ENCODE measurements at places on chromosomes 11 and 22.

- DNase-seq, result no peak
Observed at GRCh38 chr11:100789500-100789899, 102.4 kb downstream of the ARHGAP42 start.

- no peak for DNase-seq
Observed at GRCh38 chr11:60860943-60861342, 5.2 kb upstream of the PTGDR2 start.

DNA sequence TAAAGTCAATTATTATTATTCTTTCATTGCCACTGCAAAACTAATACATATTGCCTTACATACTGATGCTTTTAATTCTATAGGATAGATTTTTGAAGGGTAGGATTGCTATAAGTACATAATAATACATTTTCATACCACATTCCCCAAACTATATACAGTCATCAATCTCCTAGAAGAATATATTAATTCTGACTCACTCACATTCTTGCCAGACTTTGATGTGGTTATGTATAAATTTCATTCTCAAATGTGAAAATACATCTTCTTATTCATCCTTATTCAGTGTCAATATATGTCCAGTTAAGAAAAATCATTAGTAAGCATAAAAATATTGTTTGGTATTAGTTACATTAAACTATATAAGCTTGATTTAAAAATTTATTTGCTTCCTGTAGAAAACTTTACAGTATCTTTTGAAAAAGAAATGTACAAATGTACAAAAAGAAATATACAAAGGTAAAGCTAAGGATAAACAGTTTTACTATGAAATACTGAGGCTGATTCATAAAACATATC is 458.8 kb upstream of the CNTN5 start:
- no peak for DNase-seq

GRCh38 chr22:48237466-48238283 is 1475.2 kb downstream of the TBC1D22A start:
- DNase-seq, result no peak

DNA sequence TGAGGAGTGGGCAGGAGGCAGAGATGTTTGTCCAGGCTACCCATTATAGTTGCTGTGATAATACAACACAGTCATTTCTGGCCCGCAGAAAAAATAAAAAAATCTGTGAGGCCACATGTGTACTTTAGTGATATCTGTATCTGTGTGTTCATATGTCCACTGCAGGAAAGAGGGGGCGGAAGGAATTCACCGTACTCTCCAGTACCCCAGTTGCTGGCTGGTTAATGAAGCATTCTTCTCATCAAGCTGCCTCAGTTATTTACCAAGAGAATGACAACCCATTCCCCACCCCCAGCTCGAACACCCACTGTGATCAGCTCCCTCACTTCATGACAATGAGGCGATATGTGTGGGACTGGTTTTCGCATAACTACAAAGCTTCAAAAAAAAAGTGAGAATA is 309.3 kb downstream of the SOX6 start:
- peak; percentile 10 for DNase-seq

DNA sequence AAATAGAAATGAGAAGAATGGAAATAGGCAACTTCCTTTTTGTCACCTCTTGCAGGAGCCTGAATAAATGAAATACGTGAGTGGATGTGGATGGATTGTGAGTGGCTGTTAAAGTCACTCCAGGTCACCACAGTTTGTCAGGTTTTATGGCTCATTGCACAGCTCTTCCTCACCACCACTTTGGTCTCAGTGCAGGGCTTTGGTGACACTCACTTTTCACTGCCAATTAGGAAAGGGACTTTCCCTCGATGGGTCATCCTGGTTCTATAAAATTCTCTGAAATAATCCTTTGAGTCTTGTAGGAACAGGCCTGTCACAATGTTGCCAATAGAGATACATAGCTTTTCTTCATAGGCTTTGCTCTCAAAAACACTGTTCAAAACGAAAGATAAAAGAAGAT is 172.4 kb upstream of the C11orf87 start:
- DNase-seq, result peak; percentile 30

GRCh38 chr11:76339221-76339620 is 41.7 kb downstream of the THAP12 start:
- DNase-seq, result peak; percentile 72

GRCh38 chr11:131404010-131404409 is 33.6 kb downstream of the NTM start:
- no peak for DNase-seq

GRCh38 chr11:15114501-15115475 is at the start of gene INSC:
Gene INSC, plus strand, starts transcription at chr11:15114923. Its CDS starts 34,252 bp downstream, at chr11:15149175.
- no peak for DNase-seq

DNA sequence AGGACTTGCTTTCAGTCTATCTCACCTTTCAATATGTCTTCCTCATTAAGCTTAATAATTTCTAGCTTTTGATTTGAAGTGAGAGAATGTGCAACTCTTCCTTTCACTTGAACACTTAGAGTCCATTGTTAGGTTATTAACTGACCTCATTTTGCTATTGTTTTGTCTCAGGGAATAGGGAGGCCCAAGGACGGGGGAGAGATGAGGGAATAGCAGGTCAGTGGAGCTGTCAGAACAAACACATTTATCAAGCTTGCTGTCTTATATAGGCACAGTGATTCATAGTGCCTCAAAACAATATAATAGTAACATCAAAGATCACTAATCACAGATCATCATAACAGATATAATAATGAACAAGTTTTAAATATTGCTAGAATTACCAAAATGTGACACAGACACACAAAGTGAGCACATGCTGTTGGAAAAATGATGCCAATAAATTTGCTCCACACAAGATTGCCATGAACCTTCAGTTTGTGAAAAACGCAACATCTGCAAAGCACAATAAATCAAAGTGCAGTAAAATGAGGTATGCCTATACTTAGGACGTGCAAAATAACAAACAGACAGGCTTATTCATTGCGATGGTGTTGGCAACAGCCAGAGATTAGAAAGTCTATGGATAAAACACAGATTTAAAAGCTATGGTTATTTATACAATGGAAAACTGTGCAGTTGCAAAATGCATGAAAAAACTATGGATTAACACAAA is 106.3 kb upstream of the TEAD1 start:
- DNase-seq, result no peak

GRCh38 chr11:99281331-99281730 is 260.6 kb downstream of the CNTN5 start:
- DNase-seq, result no peak

DNA sequence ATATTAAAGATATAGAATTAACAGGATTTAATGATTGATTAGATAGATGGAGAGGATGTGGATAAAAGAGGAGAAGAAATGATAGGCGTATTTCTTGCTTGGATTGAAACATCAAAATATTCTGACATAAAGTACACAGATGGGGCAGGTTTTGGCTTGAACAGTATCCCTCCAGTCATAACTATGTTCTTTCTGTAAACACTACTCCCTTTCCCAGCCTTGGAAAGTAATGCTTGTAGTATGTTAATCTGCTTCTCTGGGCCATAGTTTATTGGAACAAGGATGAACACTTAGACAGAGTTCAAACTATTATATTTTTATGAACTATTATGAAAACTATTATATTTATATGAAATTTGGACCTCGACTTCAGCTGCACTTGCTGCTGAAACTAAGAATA is 419.2 kb downstream of the AASDHPPT start:
- no peak for DNase-seq

DNA sequence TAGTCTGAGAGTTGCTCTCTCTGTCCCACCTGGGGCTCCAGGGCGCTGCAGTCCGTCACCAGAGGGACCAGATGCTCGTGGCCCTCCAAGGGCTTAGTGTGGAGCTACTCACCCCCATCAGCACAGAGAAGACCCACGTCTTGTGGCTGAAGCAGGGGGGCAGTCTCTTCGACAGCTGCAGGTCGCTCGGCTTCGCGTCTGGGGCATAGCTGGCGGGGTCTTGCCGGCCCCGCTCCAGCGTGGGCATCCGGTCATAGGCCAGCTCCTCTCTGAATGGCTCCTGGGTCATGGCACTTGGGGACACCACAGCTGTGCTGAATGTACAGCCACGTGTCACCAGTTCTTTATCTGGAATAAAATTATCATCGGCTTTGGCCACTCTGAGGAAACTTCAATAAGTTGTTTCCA is 608 bp downstream of the MLC1 start:
- DNase-seq, result peak; percentile 63

- DNase-seq, result no peak
Observed at GRCh38 chr11:89458716-89459115, 32.5 kb downstream of the NOX4 start.

- DNase-seq, result peak; percentile 63
Observed at GRCh38 chr22:26852176-26852575, 194.8 kb downstream of the MIAT start.

DNA sequence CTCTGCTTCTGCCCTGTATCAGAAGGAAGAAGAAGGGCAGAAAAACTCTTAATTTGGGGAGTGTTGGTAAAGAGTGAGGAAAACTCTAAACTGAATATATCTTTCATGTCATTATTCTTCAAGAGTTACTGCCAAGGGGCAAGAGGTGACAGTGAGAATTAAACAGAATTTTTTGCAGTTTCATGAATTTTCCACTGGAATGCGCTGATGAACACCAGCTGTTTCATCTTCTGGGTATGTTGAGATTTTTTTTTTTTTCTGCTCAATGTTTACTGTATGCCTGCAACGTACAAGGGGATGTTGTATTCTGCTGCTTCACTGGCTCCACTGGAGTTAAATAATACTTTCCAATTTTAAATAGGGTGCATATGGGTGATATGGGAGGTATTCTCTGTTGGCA is 117.8 kb downstream of the FAM76B start:
- DNase-seq, result no peak

DNA sequence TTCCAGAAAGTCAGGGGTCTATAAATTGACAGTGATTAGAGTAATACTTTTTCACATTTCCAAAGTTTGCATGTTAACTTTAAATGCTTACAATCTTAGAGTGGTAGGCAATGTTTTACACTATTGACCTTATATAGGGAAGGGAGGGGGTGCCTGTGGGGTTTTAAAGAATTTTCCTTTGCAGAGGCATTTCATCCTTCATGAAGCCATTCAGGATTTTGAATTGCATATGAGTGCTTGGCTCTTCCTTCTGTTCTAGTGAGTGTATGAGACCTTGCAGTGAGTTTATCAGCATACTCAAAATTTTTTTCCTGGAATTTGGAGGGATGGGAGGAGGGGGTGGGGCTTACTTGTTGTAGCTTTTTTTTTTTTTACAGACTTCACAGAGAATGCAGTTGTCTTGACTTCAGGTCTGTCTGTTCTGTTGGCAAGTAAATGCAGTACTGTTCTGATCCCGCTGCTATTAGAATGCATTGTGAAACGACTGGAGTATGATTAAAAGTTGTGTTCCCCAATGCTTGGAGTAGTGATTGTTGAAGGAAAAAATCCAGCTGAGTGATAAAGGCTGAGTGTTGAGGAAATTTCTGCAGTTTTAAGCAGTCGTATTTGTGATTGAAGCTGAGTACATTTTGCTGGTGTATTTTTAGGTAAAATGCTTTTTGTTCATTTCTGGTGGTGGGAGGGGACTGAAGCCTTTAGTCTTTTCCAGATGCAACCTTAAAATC is 5.3 kb downstream of the MALAT1 start:
- DNase-seq, result peak; percentile 80

GRCh38 chr22:48147404-48147803 is 1385.0 kb downstream of the TBC1D22A start:
- no peak for DNase-seq

DNA sequence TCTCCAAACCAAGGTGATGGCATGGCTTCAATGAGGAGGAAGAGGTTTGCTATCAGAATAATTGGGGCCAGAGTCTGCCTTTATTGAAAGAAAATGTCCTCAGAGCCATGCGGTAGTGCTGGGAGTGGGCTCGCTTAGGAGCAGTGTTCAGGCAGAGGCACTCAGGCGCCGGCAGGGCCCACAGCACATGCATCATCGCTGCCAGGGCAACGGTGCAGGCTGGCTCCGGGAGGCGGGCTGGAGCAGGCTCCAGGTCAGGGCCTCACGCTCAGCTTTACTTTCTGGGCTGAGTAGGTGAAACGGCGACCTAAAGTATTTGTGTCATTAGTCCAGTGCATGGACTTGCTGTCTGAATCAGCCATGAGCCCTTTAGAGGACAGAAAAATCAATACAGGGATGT is 169.9 kb upstream of the CCDC90B start:
- DNase-seq, result no peak

- DNase-seq, result no peak
Observed at GRCh38 chr22:24107661-24108060, 73.6 kb upstream of the SUSD2 start.

DNA sequence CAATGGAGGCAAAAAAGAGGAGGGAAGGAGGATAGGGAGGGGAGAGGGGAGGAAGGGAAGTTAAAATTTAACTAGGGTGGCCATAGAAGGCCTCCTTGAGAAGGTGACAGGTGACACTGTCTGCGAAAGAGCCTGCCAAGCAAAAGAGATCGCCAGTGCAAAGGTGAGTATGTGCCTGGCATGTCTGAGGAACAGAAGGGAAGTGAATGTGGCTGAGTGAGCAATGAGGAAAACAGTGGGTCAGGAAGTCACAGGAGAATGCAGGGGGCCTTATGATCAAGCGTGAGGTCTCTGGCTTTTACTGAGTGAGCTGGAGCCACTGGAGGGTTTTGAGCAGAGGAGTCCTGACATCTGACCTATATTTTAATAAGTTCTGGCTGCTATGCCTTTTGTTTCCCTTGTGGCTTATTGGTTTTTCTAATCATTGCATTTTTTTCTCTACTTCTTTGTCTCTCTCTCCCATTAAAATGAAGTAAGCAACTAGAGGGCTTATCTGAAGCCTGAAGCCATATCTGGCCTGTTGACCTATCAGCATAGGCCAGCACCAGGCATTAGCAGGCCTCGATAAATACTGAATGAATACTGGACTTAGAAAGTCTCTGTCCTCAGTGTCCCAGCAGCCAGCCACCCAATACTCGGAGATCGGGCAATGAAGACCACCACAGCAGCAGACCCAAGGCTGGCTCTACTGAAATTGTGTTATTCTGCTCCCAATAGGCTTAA is 5.6 kb downstream of the AP1B1 start:
- peak; percentile 81 for DNase-seq

DNA sequence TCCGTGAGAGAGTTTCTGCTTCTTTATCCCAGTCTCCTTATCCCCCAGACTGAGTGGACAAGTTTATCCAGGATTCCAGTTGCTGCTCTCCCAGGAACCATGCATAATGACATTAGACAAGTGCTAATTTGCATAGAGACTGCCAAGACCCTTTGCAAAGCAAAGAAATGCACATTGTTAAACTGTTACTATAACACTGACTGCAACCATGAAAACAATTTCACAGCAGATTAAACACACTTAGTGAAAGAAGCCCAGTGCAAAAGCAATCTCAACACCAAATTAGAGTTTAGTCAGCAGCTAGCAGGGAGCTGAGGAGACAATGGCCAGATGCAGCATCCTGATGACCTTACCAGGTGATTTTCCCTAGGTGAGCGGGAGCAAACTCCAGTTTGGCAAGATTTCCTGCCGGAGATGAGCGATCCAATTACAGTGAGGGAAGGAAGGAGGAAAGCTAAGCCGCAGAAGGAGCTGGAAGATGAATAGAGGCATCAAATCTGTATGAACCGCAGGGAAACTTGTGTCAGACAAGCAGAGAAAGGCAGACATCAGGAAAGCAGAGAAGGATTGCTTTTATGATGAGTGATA is 273.8 kb upstream of the B3GAT1 start:
- no peak for DNase-seq

GRCh38 chr11:2744166-2744565 is 44.4 kb upstream of the KCNQ1OT1 start:
- no peak for DNase-seq

- no peak for DNase-seq
Observed at GRCh38 chr22:46797355-46797754, 34.9 kb downstream of the TBC1D22A start.

- no peak for DNase-seq
Observed at GRCh38 chr22:49019737-49020713, 807.6 kb downstream of the BRD1 start.
